Activated CD8-positive, alpha-beta memory T cell treated with anti-CD3 and anti-CD28 coated beads, Interleukin-2, amount 50 U/mL, for 4 hours (primary cell): ENCODE measurements at places on chromosomes 3 and 15.

DNA sequence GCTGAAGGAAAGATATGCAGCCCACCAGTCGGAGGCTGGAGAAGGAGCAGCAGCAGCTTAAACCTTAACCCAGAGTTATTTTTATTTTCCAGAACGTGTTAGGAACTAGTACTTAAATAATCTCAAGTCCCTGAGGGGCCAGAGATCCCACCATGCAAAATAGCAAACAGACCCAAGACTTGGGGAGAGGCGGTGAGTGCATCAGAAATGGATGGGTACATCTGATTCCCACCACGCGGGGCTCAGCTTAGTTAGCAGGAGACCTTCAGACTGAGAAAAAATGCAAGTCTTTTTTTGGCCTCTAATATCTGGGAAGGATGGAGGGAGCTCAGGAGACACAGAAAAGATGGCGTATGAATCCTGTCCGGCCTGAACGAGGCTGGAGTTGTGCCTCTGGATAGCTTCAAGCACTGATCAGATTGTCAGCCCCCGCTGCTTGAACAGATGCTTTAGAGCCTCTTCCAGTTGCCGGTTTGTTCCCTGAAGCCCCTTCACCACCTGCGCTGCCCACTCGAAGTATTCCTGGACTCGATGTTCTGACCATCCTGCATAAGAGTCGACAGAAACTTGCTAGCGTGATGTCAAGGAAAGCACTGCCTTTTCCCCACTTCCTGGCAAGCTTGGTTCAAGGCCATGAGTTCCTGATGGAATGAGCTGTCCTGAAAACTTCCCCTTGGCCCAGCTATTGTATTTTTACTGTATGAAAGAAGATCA is 1.3 kb downstream of the HDDC3 start:
- DNase-seq, result no peak

DNA sequence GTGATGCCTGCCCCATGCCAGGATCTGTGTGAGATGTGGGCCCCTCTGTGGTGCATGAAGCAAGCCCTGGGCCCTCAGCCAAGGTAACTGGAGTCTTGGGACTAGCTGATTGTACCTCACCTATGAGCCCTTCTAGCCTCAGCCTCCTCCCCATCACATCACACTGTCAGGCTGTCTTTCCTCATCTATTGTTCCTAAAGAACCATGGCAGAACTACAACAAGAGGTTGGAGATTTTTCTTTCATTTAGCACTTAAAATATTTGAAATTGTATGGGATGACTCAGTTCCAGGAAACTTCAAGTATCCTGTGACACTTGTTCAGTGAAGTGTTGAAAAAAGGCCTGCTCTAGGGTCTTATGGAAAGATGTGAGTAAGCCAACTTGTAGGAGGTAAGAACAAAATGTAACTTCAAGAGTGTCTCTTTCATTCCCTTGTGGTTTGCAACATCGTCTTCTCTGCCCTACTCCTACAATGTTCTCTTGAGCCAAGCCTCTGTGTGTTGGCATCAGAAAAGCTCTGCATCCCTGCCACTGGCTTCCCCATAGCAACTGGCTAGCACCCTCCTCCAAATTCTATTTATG is 58.7 kb upstream of the TIPARP start:
- no peak for DNase-seq

DNA sequence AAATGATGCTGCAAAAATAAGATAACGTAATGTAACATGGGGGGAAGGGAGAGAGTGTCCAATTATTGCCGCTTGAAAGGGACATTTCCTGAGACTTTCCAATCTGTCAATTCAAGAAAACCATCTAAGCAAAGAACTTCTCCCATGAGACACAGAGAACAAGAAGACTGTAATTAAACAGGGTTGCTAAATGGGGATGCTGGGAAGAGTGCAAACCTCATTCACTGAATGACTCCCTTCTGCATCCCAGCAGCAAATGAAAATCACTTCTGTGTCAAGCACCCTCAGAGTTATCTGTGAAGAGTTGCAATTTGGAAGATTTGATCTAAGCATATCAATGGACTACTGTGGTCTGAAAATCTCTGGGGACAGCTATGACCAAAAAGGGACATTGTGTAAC is 3.6 kb downstream of the RFT1 start:
- no peak for DNase-seq

GRCh38 chr15:47725906-47726305 is 8.6 kb downstream of the SEMA6D start:
- no peak for DNase-seq

DNA sequence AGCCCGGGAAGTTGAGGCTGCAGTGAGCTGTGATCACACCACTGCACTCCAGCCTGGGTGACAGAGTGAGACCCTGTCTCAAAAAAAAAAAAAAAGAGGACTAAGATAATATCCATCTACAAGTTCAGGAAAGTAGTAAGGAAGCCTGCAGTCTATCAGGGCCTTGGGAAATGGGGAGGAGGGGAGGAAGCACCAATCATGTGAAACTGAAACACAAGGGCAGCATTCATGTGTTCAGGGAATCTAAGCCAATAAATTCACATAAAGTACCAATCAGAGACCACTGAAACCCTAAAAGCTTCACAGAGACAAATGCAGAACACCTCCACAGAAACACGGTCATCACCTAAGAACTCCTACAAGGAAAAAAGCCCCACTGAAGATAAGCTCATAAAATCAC is 22.9 kb upstream of the HHATL start:
- no peak for DNase-seq

- no peak for DNase-seq
Measured at GRCh38 chr3:55162031-55162795, 234.4 kb upstream of the LRTM1 start.

DNA sequence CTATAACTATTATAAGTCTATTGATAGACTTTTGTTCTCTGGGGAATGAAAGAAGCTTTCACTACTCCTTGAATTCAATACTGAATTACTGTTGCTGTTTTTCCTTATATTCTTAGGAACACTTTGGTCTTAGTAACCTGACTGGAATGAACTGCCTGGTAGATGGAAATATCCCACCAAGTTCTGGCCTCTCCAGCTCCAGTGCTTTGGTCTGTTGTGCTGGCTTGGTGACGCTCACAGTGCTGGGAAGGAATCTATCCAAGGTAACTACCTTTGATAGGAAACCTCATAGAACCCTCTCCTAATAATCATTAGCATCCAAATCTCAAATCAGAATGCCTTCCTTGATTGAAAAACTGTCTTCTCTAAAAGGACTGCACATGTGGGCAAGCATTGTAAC is 69.1 kb downstream of the GALK2 start:
- DNase-seq, result no peak

DNA sequence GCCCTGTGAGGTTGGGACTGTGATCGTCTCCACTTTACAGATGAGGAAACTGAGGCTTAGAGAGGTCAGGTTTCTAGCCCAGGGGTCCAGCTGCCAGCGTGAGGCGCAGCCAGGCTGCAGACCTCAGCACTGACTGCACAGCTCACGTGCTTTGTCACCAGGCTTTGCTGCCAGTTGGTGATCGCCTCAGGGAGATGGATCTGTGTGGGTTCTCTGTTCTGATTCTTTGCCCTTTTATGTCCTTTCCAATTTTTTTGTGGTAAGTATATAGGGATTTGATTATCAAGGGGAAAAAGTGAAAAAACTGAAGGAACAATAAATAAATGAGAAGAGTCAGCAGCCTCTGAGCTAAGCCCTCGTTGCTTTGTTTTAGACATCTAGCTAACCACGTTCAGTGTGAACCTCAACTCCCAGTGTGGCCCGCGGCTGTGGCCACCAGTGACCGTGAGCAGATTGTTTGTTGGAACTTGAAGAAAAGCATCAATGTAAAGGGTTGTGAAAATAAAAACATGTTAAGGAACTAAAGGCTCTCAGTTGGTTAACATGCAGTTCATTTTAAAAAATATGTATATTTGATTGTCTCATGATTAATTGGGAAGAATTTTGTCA is 117.6 kb downstream of the PDE8A start:
- DNase-seq, result no peak

- no peak for DNase-seq
Measured at GRCh38 chr3:190831225-190831624, 31.3 kb downstream of the GMNC start.

GRCh38 chr3:55467099-55467498 is 20.0 kb downstream of the WNT5A start:
- no peak for DNase-seq

DNA sequence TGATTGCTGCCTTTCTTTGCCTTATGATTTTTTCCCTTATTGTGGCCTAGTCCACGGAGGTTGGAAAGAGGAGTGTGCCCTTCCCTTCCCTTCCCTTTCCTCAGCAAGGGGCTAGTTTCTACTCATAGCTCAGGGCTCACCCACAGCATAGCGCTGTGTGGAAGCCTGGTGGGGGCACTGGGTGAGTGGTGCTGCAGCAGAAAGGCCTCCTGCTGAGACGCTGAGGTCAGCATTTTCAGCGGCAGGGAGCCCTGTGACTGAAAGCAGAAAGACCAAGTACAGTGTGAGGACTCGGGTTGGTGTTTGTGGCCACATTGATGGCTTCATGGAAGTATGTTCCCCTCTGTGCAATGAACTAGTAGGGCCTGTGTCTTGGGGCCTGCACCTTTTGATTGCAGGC is 21.9 kb downstream of the CACNA1D start:
- DNase-seq, result no peak

DNA sequence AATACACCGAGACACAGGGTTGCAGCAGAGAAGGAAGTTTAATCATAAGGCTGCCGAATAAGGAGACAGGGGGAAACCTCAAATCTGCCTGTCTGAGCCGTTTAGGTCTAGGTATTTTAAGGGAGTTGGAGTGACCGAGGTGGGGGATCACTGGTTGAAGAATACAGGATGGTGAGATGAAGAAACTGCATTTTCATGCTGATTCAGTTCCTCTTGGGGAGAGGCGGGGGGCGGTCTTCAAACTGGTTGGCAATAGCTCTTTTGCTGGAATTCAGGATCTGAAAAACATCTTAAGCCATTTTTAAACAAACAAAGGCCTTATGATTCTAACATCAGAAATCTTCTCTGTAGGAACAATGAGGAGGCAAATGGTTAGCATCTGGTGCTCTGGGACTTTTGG is 699.5 kb upstream of the CFAP20DC start:
- no peak for DNase-seq

DNA sequence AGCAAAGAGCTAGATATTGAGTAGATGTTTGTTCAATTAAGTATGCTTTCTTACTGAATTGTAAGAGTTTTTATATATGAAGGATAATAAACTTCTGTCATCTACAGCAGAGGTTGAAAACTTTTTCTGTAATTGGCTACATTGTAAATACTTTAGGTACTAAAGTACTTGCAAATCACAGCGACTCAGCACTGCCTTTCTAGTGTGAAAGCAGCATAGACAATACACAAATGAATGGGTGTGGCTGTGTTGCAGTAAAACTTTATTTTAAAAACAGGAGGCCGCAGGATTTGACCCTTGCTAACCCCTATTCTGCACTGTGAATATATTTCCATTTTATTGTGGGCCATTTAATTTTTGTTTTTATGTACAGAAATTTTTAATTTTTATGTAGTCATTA is 104.3 kb upstream of the TMC3 start:
- DNase-seq, result no peak

GRCh38 chr3:48686538-48687219 is 964 bp upstream of the NCKIPSD start:
- no peak for DNase-seq

DNA sequence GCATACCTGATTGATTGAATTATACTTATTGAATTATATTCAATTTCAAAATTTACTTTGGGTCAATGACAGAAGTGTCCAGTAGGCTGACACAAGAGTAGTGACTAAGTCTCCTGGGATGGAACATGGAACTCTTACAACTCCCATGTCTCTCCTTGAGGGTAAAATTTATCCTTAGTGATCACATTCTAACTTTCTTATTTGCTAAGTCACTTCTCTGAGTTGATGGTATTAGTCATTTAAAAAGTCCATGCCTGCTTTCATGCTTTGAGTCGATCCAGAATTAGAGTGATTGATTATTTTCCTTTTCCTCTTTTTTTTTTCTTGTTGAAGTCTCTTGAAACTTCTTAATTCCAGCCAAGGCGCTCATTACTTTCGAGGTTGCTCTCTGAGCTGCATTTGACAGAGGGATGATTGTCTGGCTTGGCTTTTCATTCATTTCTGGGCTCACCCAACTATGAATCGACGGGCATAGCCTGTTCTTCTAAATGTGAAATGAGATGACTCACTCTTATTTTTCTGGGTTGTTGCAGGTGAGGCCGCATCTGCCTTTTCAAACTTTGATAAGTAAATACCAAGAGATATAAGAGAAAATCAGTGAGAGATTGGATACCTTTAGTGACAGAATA is 34.9 kb downstream of the LRRC3B start:
- DNase-seq, result no peak

DNA sequence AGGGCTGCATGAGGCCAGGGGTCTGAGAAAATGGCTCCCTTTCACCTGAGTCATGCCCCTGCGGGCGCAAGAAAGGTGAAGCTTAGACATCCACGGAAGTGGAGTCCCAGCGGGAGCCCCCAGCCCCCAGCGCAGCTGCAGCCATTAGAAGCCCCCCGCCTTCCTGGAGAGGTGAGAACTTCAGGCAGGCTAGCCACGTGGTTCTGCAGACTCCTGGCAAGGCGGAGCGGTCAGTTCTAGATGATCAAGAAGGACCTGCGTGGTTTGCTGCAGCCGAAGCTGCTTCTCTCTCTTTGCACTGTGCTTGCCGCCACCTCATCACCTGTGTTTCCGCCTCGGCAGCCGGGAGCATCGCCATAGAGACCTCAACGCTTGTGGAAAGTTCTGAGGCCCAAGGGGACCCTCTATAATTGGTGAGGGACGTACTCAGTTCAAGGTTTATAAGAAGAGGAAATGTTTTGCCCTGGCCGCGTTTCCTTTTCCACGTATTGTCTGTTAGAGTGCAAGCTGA is 15.8 kb upstream of the KCNMB3 start:
- DNase-seq, result no peak

DNA sequence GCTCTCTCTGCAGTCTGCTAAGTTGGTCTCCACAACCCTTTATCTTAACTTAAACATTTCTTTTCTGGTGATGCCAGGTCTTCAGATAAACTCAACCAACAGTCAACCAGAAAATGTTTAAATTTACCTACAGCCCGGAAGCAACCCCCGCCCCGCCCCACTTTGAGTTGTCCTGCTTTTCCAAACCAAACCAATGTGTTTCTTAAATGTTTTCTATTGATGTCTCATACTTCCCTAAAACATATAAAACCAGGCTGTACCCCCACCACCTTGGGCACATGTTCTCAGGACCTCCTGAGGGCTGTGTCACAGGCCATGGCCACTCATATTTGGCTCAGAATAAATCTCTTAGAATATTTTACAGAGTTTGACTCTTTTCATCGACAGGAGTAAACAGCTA is 13.2 kb upstream of the GPR160 start:
- no peak for DNase-seq

DNA sequence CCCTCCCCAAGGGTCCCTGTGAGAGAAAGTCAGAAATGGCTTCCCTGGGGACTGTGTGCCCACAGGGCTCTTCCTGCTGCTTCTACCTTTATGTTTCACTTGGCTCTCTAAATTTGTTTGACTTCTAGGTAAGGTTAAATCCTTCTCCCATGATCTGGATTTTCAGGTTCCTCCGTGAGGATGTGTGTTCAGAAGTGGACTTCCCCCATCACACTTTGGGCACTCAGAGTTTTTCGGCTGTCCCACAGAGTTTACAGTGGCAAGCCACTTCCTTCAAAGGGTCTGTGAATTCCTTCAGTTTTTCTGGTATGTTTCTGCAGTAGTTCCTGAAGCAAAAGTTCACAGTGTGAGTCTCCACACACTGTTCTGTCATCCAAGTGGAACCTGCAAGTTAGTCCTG is 30.9 kb upstream of the RARB start:
- no peak for DNase-seq
